Neuronal stem cell (in vitro differentiated cells): ENCODE measurements at places on chromosomes 1 and 21.

GRCh38 chr1:206961668-206962067, 8.6 kb downstream of the FCAMR start:
- no peak for DNase-seq

DNA sequence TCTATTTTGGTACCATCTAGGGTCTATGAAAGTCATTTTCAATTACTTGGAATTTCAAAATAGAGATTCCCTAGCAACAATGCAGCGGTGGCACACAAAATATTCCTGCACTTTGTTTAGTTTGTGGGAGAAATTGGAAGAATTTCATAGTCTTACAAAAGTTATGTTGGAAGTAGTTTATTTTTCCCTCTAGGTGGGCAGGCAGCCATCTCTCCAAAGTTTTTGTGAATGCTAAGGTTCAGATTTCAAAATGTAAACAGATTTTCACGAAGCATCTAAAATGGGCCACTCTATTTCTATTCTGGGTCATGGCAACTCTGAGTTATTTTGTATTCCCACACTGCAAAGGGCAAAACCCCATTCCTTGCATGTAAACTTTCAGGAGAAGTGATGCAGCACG, 8.0 kb downstream of the SMCP start:
- no peak for DNase-seq

DNA sequence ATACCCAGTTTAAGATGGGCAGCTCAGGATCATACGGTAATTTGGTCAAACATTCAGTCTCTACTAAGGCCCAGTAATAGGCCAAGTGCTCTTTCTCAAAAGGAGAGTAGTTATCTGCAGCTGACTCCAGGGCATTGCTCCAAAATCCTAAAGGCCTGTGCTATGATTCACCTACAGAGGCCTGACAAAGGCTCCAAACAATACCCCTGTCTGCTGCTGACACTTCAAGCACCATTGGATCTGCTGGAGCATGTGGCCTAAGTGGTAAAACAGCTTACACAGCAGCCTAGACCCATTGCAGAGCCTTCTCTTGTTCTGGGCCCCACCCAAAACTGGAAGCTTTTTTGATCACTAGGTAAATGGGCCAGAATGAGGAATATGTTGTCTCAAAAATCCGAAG, 22.8 kb downstream of the SLAMF7 start:
- no peak for DNase-seq

DNA sequence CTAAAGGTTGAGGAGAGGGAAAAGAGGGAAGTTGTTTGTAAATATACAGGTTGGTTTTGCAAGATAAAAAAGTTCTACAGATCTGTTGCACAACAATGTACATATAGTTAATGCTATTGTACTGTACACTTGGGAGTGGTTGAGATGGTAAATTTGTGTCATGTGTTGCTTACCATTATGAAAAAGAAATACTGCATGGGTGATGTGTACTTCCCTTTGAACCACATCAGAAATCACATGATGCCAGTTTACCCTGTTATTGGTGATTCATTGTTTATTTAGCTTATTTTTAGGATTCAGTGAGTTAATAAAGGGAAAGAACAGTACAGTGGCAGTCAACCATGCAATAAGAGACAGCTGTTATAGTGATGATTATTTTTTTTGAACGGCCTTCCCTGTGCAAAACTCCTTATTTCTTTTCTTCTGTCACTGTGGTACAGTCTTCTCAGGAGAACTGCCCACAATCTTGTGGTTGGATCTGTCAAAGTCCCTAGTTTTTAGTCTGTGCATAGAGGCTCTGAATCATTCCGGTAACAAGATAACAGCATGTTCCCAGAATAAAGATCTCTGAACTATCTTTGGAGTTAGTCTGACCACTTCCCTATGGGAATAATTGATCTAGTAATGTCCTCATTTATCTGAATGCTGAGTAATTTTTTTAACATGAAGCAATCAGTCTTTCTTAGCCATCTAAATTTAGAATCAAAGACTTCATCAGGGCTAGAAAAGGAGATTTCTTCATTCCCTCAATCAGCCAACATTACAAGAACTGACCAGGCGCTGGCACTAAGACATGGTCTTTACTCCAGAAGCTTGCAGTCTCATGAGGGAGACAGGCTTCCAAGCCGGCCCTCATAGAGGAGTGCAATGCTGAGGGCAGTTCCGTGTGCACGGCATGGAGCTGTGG, 84.2 kb downstream of the SH3GLB1 start:
- DNase-seq: no peak

GRCh38 chr1:117128323-117129079, 7.0 kb upstream of the TRIM45 start:
- DNase-seq: no peak

DNA sequence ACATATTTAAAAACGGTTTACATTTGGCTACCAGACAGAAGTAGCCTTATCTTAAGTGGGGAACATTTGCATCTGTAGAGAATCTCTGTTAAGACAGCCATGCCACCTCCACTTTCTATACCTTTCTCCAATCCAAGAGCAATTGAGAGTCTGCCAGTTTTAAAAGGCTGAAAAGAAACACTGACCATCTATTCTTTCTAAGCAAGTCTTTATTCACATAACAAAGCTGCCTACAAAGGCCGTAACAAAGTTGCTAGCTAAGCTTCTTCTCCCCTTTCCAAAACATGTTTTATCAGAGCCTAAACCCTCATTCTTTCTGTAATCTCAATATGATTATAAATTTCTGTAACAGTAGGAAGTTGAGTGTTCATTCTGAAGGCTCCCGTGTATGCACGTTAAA, 1078.3 kb downstream of the NCAM2 start:
- peak; percentile 39 for DNase-seq

DNA sequence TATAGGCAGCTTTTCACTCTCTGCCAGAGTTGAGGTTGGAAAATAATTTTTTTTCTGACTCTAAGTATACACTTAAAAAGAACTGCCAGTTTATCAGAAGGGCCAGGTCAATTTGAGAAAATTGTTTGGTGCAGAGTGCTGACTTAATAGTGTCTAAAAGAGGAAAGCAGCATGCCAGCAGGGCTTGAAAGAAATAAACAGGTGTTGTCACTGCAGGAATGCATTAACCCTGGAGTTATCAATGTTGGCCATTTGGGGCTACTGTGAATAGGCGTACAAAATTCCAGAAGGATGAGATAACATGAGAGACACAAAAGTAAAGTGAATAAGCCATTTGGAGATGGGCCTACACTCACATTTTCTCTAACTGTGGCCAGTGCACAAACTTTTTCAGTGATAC, 220.6 kb upstream of the PLD5 start:
- DNase-seq: no peak

GRCh38 chr21:42733037-42733627, 79.7 kb downstream of the PDE9A start:
- no peak for DNase-seq

GRCh38 chr1:185377831-185378230, 60.8 kb upstream of the IVNS1ABP start:
- DNase-seq: no peak

GRCh38 chr1:164716992-164717703, 158.2 kb downstream of the PBX1 start:
- no peak for DNase-seq

DNA sequence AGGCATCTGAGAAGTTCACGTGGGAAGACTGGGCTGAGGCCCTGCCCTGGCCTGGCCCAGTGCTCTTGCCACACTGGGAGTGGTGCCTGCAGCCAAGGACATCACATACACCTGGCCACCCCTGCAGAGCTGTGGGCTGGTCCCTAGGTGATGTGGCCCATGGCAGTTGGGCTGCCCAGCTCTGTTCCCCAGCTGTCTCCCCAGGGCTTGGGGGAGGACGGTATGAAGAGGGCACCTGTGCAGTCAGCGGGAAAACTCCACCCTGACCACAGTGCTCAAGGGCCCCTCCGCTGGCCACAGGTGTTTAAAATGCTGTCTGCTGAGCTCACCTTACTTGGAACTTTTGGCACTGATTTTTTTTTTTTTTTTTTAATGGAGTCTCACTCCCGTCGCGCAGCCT, 120.4 kb upstream of the SLC25A33 start:
- DNase-seq: no peak

DNA sequence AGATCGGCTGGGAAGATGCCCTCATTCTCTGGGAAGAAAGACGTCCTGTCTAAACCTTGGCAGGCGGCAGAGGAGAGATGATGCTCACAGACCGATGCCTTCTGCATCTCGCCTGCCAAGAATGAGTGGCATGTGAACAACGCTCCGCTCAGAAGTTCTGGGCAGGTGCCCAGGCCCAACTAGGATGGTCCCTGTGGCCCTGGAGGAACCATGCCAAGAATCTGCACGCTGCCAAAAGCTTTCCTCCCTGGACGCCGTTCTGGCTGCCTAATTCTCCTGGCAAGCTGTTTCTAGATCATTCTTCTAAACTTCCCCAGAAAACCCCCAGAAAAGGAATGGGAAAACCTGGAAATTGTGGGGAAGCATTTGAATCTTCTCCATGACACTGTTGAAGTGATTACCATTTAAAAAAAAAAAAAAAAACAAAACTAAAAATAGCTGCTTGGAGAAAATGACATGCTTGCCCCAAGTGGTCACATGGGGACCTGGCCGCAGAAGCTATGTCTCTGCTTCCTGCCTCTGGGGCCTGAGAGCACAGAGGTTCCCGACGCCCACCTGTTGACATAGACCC, 440.9 kb downstream of the PRDM2 start:
- DNase-seq: no peak

GRCh38 chr1:109634771-109635750, 15.4 kb downstream of the AMPD2 start:
- DNase-seq: no peak

DNA sequence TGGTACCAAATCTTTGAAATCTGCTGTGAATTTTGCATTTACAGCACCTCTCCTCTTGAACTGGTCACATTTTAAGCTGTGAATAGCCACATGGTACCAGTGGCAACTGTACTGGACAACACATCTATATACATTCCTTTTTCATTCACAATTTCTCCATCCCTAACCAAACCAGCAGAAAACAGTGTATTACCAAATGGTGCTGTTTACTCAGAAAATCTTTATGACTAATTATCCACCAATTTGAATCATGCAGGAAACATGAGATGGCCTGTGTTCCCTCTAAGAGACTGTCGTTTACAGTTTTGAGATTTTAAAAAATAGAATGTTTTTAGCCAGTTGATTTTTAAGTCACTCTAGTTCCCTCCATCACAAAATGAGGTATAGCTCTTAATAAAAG, 17.6 kb upstream of the CCT8 start:
- no peak for DNase-seq

- DNase-seq: no peak
These were observed 8.6 kb downstream of the CERS2 start for GRCh38 chr1:150966011-150966410.

GRCh38 chr1:46401154-46401913, 7.2 kb downstream of the FAAH start:
- no peak for DNase-seq

GRCh38 chr1:232287676-232288569, 342.0 kb downstream of the SIPA1L2 start:
- DNase-seq: no peak

- no peak for DNase-seq
These were observed 316.5 kb upstream of the USP24 start for GRCh38 chr1:55531644-55532043.

DNA sequence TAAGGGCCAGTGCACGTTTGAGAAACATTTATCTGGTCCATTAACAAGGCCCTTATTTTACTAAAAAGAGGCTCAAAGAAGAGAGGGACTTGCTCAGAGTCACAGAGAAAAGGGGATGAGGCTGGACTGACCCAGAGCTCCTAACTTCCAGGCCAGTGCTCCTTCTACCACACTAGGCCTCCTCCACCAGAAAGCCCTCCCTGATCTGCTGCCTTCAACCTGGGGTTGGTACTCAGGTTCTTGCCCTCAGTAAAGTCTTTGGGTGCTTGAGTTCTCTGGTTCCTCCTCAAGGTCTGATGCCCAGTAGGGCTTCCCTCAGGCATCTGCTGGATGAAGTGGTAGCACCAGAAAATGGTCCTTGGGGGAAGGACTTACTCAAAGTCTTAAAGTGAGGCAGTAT, 26.0 kb downstream of the TTC39A start:
- no peak for DNase-seq

DNA sequence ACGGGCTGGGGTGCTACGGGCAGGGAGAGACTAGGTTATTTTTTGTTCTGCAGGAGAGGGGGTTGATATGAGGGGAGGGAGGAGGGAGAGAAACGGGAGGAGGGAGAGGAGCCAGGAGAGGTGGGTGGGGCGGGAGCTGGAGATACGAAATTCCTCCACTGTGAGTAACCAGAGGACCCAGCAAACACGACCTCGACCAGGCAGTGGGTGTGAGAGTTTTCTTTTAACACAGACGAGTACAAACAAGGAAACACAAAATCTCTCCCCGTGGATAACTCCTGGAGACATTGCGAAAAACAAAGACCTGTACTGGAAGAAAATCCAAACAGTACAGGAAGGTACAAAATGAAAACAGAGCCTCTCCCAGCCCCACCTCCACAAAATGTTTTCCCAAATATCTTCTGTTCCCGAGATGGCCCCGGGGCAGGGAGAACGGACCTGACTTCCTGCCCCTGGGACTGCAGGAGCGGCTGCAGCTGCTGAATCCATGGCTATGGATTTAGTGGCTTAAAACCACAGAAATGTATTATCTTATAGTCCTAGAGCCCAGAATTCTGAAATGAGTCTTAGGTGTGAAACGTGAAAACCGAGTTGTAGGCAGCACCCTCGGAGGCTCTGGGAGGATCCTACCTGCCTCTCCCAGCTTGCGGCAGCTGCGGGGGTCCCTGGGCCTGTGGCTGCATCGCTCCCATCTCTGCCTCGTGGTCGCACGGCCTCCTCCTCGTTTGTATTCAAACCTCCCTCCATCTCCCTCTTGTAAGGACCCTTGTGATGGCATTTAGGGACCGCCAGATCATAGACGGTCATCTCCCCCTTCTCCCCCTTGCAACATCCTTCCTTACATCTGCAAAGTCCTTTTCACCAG, 82.2 kb downstream of the RIPK4 start:
- DNase-seq: no peak

DNA sequence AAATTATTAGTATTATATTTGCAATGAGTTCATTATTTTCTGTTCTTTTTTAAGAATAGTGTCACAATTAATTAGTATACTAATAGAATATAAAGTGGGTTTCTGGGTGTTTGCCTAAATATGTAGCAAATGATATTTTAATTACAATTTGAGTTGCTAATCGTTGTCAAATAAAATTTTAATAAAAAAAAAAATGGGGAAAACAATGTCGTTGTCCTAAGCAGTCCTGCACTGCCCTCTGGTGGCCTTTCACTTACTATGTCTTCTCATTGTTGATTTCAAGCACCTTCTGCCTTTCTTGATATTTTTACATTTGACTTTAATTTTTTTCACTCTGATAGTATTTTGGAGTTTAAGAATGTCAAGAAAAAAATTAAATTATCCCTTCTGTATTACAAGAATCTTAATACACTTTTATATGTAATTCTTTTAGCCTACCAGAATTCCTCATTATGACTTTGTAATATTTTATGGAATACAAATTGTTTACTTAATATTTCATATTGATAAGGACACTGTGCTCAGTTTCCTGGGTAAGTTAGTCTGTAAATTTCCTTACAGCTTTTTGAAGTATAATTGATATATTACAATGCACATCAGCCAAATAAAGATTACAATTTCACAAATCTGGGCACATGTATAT, 104.5 kb upstream of the FMN2 start:
- DNase-seq: no peak

- DNase-seq: no peak
These were observed 56.9 kb downstream of the TRIM11 start for GRCh38 chr1:228349701-228350171.
